A549 treated with AZD2906 at 1 μM for 4 hours (cell line): ENCODE measurements at places on chromosomes 4 and X. TPM values are rescaled to one million over a fixed set of nuclear protein-coding genes. Genes with fewer than 3 reads are reported as not detected.

Gene ANXA3
- 56.8 to 74.7 TPM (median 61.8 TPM) in 5 replicates for total RNA-seq

Gene GRXCR1
- not detected in 5 replicates for total RNA-seq

Gene VEGFC
- 7.8 to 9.5 TPM (median 8.1 TPM) in 5 replicates for total RNA-seq

Gene BCLAF3
- total RNA-seq = 2.7 to 4.1 TPM (median 3.0 TPM) in 5 replicates

Gene LARP7
- 22.7 to 39.5 TPM (median 24.0 TPM) in 5 replicates for total RNA-seq

Gene PAGE4
- total RNA-seq = not detected in 5 replicates

Gene CXCL3
- total RNA-seq = 3.2 to 4.4 TPM (median 3.3 TPM) in 5 replicates

Gene RXFP1
- total RNA-seq = not detected in 5 replicates

Gene TIGD4
- 0.07 to 0.31 TPM (median 0.15 TPM) in 5 replicates for total RNA-seq

Gene SPANXA2
- 0.17 to 0.24 TPM in 2 of 5 replicates, not detected in the others for total RNA-seq

Gene ASB12
- 0.09 TPM in 1 of 5 replicates, not detected in the others for total RNA-seq

Gene FANCB
- total RNA-seq = 2.3 to 3.6 TPM (median 2.7 TPM) in 5 replicates

Gene MECP2
- total RNA-seq = 18.6 to 21.3 TPM (median 20.3 TPM) in 5 replicates

Gene PDGFRA
- total RNA-seq = 0.29 to 0.84 TPM (median 0.45 TPM) in 5 replicates

Gene NAA11
- total RNA-seq = not detected in 5 replicates

Gene ARAP2
- total RNA-seq = 0.28 to 0.47 TPM (median 0.39 TPM) in 5 replicates

Gene SAGE1
- 0.02 to 0.03 TPM (median 0.03 TPM) in 4 of 5 replicates, not detected in the other for total RNA-seq

Gene ERVMER34-1
- 0.35 to 0.71 TPM (median 0.49 TPM) in 5 replicates for total RNA-seq

Gene ATP1B4
- not detected in 5 replicates for total RNA-seq

Gene CHIC2
- 7.6 to 9.7 TPM (median 9.0 TPM) in 5 replicates for total RNA-seq

Gene PIM2
- 8.2 to 9.9 TPM (median 9.0 TPM) in 5 replicates for total RNA-seq

Gene TMEM156
- 16.6 to 22.5 TPM (median 20.0 TPM) in 5 replicates for total RNA-seq
